GM19239 (cell line): ENCODE measurements at places on chromosomes 12 and 14.

DNA sequence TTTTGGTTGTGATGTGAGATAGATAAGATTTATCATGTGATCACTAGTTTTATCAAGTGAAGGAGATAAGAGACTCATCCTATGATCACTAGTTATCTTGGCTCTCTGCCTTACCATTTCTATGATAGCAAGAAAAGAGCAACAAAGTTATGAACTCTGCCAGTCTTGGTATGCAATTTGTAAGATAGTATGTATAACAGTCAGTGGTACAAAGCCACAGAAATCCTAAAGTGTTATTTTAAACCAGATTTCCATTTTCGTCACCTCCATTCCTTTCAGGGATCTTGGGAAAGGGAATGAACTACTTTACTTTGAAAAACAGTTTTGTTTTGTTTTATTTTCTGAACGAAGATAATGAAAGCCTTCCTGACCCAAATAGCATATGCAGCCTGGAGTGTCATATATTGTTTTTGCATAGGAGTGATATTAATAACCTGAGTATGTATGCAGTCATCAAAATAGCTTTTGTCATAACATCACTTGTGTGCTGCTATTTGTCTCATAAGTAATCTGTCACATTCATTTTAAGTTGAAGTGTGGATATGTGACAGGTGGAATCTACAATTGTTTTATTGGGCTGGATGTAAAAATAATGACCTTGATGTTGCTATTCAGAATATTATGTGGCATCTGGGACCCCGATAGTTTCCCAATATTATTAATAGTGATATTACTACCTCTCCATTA is 35.0 kb downstream of the FLRT2 start:
- DNase-seq, result no peak

DNA sequence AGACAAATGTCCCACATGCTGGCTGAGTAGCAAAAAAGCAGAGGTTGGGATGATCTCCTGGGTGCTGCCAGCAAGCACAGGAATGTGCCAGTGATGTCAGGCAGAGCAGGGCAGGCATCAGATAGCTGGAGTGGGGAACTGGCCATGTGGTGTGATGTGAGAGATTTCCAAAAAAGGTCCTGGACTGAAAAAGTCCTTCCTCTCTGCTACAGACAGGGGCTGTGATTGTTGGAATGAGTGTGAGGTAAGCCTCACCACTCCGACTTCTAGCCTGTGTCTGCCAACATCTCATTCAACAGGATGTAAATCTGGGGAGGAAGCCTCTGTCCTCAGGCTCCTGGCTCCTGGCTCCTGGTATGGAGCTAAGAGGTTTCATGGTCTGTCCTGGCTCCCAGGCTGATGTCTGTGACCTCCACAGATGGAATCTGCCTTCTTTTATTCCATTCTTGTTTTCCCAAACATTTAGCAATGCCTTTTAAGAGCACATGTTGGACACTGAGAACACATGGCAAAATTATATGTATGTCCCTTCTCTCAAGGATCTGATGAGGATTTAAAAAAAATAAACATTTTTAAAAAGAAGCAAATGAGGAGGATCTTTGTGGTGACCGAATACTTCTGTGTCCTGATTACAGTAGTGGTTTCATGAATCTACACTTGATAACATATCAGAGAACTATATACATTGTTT is 50.1 kb upstream of the STK38L start:
- no peak for DNase-seq

- no peak for DNase-seq
Observed at GRCh38 chr14:72880820-72881219, 13.1 kb downstream of the DPF3 start.

GRCh38 chr12:108369736-108370396 is 30.8 kb upstream of the CMKLR1 start:
- DNase-seq, result no peak

DNA sequence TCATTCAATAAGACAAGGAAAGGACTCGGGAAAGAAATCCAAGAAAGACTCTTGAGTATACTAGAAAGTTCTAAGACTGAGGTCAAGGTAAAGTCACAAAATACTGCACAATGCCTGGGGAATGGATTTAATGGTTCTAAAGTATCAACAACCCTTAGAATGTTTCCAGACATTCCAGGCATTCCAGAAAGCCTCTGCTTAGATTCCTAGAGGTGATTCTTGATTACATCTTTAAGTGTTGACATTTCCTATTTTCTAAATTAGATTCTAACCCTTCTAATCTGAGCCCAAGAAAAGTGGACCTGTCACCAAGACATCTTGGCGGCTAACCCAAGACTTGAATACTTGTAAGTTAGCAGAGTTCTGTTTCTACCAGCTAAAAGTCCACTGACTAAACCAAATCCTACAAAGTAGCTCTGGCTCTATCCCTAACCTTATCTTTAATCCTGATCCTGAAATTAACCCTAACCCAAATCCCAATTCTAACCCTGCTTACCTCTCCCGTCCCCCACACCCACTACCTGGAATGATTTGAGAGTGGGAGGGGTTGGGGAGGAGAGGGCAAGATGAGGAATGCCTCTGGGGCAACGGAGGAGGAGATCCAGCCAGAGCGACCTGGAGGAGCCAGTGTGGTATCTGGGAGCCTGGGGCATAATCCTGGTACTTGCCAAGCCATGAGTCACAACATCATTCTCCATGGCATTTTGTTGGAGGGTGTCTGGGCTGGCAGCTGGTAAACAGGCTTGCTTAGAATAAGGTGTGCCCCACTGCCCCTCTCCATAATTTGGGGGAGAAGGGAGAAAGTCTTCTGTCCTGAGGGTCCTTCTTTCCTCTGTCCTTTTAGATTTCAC is 93.4 kb upstream of the HOXC13 start:
- DNase-seq, result no peak

DNA sequence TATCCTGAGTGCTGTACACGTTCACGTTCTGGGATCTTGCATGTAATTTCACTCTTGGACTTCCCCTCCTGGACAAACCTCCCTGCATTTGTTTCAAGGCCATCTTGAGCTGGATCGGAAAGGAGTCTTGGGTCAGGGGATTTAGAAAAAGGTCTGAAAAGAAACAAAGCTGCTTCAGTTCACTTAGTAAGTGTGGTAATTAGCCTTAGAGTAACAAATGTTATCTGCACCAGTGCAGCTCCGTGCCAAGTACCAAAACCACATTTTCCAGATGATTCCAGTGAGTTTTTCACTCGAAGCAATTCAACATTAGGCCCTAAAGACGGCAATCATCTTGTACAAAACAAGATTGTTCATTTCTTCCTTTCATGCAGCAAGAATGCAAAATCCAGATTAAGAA is 39.4 kb upstream of the ATXN2 start:
- DNase-seq, result no peak

- no peak for DNase-seq
Observed at GRCh38 chr14:88838015-88838414, 13.6 kb downstream of the TTC8 start.

DNA sequence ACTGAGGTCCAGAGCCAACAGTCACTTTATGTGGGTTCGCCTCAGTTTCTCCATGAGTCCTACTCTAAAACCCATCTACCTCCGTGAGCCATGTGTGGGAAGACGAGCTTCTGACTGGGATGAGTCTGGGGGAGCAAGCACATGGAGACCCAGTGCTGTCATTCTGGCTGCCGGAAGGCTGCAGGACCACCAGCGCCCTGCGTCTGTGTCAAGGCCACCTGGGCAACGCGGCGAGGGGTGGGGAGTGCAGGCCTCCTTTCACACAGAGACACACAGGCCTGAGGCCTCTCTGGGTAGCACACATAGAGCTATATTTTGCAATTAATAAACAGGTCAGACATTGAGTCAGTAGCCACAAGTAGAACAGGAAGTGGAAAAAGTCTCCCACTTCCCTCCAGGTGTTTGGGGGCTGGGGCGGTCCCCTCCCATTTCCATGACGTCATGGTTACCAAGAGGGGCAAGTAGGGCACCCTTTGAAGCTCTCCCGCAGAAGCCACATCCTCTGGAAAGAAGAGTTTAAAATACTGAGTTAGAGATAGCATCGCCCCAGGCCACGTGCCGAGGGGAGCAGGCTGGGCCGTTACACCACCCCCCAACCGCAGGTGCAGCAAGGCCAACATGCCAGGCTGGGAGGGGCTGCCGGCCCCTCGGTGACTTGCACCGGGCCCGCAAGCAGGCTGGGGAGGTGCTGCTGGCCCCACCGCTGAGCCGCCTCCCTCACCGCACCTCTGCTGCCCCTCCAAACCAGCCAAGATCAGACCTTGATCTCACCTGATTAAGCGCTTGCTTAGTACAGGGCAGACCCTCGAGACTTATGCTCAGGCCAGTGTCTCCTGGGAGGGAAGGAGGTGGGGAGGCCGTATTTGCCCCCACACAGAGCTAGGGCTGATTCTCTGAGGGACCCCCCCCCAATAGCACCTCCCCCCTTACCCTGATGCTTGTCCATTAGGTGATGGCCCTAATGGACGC is 32.7 kb downstream of the DAD1 start:
- DNase-seq, result peak; percentile 51

DNA sequence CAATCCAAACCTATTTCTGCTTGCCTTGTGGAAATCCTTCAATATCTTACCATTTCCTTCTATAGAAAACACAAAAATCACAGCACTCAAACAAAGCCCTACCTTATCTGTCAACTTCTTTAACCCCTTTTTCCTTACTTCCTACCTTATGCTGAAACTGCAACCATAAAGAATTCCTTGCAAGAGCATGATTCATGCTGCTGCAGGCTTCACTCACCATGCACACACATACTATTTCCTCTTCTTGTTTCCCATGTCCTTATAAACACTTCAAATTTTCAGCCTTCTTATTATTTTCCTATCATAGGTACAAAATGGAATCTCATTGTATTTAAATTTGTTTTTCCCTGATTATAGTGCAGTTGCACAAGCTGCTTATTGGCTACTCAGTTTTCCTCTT is 23.3 kb downstream of the LMNTD1 start:
- DNase-seq, result no peak

DNA sequence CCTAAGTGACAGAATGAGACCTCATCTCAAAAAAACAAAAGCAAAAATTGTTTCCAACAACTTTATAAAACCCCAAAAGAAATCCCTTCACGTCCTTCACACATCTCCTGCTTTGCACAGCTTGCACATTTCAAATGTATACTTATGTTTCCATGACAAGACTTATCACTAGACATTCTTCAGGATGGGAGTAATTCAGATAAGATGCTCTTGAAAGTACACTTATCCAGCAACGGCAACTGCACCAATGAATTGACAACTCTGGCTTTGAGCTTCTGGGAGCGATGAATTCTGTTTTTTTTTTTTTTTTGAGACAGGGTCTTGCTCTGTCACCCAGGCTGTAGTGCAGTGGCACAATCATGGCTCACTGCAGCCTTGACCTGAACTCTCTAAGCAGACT is 30.8 kb upstream of the AKAP5 start:
- no peak for DNase-seq

- DNase-seq, result peak; percentile 5
Observed at GRCh38 chr14:29548948-29549370, 378.7 kb downstream of the PRKD1 start.

DNA sequence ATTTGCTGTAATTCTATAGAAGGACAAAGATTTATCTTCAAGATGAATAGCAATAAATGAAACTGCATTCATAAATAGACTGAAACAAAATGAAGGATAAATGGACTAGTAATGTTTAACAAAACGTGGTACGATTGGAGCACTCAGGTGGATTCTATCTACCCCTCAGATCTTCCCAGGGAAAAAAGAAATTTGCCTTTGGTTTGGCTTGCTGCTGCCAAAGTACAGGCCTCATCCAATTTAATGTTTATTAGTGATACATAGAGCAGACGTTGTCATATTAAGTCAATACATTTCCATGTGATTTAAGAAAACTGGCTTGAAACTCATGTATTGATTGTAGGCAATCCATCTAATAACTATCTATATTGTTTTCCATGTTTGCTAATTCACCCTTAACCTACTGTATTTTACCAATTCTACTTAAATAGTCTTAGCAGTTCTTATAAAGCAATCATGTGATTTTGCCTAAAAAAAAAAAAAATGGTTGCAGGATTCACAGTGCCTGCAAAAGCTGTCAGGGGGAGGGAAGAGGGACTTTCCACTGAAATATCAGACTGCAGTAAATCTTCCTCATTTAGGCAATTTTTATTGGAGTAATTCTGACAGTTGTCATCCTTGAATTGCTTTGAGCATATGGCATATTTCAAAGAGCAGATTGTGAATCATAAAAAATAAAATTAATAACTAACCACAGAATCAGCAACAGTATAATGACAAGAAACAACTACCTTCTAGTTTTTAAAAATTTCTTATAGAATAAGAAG is 242.2 kb upstream of the NPAS3 start:
- no peak for DNase-seq

- no peak for DNase-seq
Observed at GRCh38 chr12:119682639-119683252, 14.8 kb downstream of the PRKAB1 start.

- DNase-seq, result no peak
Observed at GRCh38 chr14:75226755-75227544, 50.5 kb upstream of the TMED10 start.

DNA sequence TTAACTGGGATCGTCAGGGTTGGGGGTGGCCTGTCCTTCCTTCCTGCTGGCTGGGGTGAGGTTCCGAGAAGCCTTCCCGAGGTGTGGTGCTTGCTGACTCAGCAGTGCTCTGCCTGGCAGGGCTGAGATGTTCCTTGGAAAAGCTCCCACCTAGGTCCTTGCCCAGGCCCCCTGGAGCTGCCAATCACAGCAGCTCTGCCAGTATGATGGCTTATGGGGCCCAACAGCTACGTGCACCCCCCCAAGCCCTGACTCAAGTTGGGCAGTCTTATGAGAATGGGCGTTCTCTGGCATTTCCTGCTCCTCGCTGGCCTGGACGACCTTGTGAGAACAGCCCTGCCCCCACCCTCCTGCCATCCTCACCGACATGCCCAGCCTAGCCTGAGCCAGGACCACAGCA is 292.2 kb upstream of the CRY1 start:
- no peak for DNase-seq

DNA sequence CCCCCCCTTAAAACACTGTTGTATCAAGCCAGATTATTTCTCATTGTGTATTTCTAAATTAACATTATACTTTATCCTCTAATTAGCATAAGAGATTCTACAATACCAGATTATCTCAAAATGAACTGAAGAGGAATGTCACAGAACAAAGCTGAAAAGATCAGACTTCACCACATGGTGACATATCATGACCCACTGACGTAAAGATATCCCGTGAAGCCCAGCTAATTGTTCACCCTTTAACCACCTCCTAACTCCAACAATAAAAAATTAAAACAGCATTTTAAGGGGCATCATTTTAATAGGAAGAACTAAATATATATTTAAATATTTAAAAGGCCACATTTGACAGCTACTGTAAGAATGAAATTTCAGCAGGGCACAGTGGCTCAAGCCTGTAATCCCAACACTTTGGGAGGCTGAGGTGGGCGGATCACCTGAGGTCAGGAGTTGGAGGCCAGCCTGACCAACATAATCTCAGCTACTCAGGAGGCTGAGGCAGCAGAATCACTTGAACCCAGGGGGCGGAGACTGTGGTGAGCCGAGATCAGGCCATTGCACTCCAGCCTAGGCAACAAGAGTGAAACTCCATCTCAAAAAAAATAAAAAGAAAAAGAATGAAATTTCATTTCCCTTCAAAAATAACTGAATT is 29.0 kb downstream of the CDK17 start:
- DNase-seq, result no peak
